Activated CD8-positive, alpha-beta memory T cell treated with anti-CD3 and anti-CD28 coated beads for 48 hours (primary cell): ENCODE measurements at places on chromosomes 12 and 14.

- DNase-seq: no peak
Observed at GRCh38 chr12:2679816-2680675, 114.7 kb upstream of the FKBP4 start.

DNA sequence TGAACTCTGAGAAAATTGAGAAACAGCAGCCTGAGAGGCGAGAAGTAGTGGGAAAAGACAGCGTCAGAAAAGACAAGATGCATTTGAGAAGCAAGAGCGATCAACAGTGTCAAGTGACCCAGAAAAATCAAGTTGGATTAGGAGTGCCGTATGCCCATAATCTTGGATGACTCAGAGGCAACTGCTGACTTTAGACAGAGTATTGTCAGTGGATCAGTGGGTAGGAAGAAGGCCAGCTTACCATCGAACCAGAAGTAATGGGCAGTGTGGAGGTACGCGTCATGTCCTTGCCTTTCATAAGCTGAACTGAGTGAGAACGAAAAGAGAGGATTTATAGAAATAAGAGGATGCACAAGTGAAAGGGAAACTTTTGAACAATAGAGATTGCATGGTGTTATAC is 151.0 kb upstream of the NAV3 start:
- no peak for DNase-seq

DNA sequence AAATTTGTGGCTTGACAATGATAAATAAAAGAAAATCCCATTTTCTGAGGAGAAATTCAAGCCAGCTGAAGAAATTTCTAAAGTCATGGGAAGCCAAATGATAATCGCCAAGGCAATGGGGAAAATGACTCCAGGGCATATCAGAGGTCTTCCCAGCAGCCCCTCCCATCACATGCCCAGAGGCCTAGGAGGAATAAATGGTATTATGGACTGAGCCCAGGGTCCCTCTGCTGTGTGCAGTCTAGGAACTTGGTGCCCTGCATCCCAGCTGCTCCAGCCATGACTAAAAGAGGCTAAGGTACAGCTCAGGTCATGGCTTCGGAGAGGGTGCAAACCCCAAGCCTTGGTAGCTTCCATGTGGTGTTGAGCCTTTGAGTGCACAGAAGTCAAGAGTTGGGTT is 4.4 kb downstream of the CLEC12A start:
- no peak for DNase-seq

DNA sequence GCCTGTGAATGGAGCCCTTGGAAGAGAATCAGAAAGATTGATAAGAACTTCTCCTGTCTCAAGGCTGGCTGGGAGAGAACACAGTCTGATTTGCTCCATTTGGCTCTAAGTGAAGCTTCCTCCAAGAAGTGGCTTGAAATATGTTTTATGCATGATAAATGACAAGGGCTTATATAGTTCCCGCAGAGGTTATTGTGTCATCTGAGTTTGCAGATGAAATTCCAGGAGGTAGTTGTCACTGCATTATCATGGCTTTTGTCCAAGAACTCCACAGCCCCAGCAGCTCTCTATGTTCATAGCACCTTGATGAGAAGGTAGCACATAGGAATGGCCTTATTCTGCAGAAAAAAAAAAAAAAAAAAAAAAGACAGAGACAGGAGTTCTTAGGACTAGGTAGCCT is 108.5 kb downstream of the DACT1 start:
- DNase-seq: no peak

DNA sequence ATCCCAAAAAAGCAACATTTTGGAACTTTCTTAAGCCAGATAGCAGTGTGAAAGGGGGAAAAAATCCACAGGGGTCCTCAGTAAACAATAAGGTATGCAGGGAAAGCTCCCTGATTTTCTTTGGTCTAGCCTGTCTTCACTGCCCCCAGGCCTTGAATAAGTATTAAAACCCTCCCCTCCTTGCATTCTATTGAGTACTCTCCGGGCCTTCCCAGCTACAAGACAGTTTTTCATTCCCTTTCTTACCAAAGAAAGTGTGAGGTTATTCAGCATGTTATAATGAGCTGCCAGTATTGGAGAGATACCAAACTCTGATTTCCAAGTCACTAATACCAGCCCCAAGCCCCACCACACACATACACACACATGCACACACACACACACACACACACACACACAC is 59.8 kb upstream of the KIF21A start:
- DNase-seq: no peak

DNA sequence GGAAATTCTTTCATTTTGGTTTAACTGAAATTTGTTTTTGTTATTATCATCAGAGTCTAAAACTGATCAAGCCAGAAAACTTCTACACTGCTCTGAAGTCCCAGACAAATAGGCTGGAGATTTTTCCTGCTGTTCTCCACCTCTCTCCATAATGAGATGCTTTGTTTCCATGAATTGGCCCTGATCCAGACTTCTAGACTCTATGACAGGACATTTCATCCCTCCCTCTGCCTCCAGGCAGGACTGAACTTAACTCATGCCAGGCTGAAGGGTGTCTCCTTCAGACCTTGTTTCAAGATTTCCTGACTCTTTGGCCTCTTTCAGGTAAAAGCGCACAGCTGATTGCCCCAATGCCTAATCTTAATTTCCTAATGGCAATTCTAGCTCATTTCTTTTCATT is 69.1 kb upstream of the HOXC13 start:
- no peak for DNase-seq

- DNase-seq: no peak
Observed at GRCh38 chr12:50678650-50679365, 85.1 kb upstream of the ATF1 start.

GRCh38 chr14:24408764-24409163 is 10.0 kb downstream of the NYNRIN start:
- no peak for DNase-seq

DNA sequence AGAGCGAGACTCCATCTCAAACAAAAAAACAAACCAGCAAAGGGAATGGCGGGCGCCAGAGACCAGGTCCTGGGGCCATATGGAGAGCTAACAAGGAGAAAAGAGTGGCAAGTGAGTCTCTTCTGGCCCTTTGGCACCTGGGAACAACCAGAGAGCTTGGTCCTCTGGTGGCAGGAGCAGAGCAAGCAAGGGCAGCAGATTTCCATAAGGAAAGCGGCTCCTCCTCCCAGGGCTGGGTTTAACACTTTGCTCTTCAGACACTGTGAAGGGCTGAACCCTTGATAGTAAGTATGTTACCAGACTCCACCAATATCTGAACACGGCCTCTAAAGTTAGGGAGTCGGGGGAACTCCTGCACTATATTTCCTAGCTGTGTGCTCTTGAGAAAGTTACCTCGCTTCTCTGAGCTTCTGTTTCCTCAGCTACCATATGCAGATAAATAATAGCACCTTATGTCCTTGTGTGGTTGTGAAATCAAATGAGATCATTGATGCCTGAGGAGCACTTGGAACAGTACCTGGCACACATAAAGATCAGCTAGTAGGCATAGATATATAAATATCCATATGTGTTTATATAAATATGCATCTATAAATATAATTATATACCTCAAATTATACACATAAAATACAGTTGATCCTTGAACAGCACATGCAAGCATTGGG is 33.4 kb upstream of the PLEKHG6 start:
- DNase-seq: no peak

DNA sequence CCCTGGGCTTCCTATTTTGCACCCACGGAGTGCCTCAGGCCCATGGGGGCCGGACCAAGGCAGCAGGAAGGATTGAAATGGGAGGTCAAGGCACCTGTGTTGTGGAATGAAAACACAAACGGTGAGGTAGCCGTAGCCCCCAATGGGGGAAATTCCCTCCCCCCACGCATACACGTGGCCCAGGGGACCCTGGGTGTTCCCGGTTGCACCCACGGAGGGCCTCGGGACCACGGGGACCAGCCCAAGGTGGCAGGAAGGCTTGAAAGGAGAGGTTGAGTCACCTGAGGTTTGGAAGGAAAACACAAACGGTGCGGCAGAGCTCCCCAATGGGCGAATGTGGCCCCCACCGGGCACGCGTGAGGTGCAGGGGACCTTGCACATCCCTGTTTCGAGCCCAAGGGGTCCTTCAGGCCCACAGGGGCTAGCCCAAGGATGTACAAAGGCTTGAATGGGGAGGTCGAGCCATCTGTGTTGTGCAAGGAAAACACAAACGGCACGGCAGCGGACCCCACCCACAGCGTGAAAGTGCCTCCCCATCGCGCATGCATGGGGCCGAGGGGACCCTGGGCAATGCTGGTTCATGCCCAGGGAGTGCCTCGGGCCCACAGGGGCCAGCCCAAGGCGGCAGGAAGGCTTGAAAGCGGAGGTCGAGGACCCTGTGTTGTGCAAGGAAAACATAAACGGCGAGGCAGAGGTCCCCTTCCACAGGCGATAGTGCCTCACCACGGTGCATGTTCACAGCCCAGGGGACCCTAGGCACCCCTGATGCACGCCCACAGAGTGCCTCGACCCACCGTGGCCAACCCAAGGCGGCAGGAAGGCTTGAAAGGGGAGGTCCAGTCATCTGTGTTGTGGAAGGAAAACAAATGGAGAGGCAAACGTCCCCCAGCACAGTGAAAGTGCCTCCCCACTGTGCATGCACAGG is 376.7 kb downstream of the ALG10 start:
- DNase-seq: no peak

- DNase-seq: no peak
Observed at GRCh38 chr14:81829447-81829846, 295.8 kb upstream of the SEL1L start.

GRCh38 chr12:41795910-41796309 is 348.8 kb downstream of the GXYLT1 start:
- no peak for DNase-seq
